ENCODE measurements at places on chromosomes 1 and 21. TPM values are rescaled to one million over a fixed set of nuclear protein-coding genes. Genes with fewer than 3 reads are reported as not detected.

VASH2 gene
- 21.6 TPM for total RNA-seq

ERG gene
- total RNA-seq, result 14.6 TPM

GATAD2B gene
- 15.9 TPM for total RNA-seq

FLG2 gene
- total RNA-seq, result 0.06 TPM

IL10RB gene
- total RNA-seq, result 22.9 TPM

SUSD4 gene
- total RNA-seq, result 17.2 TPM

SLC35D1 gene
- total RNA-seq, result 11.2 TPM
